NCI-H345 (cell line): ENCODE measurements at places on chromosomes 1 and 21.
A peak's percentile ranks its signal among the peaks of the same experiment; 100 is the strongest.

DNA sequence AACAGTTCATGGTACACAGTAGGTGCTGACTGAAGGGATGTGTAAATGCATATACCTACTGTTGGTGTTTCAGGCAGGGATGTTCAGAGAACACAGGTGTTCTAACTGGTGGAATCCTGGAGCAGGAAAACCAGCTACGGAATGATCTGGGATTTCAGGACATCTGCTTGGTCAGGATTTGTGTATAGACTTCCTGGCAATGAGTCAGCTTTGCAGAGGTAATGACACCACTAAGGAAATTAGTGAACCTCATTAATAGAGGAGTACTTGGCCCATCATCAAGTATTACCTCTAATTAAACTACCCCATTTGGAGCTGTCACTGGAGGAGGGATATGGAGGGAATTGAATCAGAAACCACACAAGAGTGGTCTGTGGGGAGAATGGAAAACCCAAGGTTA, 7.3 kb downstream of the MRPL37 start:
- no peak for DNase-seq

- DNase-seq: no peak
These were observed at the start of gene LBR for GRCh38 chr1:225427235-225428067. Gene LBR, minus strand, starts transcription at chr1:225428038. Its CDS starts 3,963 bp downstream, at chr1:225424075.

- DNase-seq: no peak
These were observed 132.0 kb downstream of the MAP3K21 start for GRCh38 chr1:233459470-233459945.

DNA sequence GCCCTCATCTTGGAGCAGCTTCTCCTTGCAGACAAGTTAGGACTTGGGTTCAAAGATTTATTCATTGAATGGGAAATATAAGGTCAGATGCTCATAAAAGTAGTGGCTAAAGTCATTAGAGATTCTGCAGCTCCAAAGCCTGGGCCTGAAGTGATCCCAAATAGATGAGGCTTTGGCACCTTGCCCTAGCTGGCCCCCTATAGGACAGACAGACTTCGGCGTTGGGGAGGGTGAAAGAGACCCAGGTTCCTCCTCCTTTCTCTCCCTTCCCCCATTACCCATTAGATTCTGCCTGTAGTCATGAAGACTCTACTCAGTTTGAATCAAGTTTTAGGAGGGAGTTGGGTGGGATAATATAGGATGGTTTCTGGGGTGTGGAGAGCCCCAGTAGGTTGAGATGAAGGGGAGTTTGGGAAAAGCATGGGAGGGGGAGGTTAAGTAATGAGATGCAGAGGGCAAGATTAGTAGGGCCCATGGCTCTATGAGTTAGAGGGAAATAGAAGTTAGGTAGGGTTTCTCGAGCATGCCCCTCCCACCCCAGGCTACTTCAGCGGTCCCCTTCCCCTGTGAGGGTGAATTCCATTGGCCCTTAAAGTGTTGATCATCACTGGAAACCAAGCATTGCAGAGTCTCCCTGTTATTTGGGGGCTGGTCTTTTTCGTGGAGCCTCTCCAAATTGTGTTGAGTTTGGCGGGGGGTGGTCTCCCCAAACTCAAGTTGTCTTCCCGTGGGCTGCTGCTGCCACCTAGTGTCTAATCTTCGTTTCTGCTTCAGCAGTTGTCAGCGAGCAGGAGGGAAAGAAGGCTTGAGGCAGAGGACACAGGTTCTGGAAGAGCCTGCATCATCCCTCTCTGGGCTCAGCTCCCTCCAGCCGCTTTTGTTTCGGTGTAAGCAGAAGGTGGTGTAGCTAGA, 2.1 kb upstream of the AHDC1 start:
- peak; percentile 59 for DNase-seq

- no peak for DNase-seq
These were observed 312.9 kb upstream of the RUNX1 start for GRCh38 chr21:35361988-35362387.

- DNase-seq: no peak
These were observed 135.2 kb downstream of the NTPCR start for GRCh38 chr1:233085566-233085965.

DNA sequence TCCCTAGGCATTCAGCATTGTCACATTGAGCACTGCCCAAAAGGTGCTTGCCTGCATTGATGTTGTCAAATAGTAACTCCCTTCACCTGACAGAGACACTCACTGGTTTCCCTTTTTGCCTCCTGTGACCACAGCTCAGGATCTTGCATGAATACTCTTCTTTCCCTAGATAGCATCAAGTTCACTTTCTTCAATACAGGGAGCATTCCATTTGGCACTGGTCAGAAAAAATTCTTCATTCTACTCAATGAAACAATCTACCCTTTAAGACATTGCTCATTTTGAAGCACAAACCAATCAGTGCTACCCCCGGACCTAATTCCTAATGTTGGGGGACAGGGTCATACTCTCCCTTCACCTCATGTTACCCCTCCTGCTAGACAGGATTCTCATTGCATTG, 319.0 kb upstream of the SNX7 start:
- DNase-seq: no peak

DNA sequence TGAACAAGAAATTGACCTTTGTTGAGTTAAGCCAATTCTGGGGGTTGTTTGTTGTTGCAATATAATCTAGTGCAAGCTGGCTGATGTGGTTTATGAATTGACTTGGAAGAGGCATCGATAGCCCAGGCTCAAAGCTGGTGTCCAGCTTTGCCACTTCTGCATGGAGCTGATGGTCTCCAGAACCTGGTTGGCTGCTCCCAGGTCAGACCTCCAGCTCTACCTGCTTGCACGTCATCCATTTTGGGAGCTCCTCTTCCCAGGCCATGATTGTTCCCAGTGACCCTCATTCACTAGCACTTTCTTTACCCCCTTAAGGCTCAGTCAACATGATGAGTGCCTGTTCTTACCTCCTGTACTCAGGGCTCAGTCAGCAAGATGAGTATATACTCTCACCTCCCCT, 5.8 kb upstream of the AJAP1 start:
- no peak for DNase-seq

DNA sequence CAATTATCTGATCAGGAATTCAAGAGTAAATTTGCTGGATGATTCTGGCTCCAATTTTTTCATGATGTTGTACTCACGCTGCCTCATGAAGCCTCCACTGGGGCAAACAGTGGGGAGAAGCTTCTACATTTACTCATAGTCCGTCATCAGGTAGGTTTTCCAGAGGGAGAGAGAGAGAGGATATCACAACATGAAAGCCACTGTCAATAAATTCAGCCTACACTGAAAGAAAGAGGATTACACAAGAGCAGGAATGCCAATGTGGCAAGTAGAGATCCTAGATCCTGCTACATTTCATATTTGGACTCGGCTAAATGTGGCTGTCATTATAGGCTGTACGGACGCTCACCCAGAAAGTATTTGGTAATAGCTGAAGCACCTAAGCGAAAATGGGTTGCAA, 819.9 kb downstream of the BRINP3 start:
- no peak for DNase-seq

DNA sequence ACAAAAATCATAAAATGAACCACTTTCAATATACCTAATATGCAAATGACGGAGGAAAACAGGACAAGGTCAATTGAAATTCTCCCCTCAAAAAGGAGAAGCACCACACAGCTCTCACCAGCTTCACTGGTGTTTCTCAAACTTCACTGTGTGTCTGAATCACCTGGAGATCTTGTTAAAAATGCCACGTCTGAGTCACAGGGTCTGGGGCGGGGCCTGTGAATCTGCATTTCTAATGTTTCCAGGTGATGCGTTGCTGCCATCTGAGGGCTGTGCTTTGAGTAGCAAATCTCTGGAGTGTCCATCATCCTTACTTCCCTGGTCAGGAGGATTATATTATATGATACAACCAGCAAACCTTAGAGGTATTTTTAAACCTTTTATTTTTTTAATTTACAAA, 9.0 kb downstream of the CLDN19 start:
- no peak for DNase-seq

DNA sequence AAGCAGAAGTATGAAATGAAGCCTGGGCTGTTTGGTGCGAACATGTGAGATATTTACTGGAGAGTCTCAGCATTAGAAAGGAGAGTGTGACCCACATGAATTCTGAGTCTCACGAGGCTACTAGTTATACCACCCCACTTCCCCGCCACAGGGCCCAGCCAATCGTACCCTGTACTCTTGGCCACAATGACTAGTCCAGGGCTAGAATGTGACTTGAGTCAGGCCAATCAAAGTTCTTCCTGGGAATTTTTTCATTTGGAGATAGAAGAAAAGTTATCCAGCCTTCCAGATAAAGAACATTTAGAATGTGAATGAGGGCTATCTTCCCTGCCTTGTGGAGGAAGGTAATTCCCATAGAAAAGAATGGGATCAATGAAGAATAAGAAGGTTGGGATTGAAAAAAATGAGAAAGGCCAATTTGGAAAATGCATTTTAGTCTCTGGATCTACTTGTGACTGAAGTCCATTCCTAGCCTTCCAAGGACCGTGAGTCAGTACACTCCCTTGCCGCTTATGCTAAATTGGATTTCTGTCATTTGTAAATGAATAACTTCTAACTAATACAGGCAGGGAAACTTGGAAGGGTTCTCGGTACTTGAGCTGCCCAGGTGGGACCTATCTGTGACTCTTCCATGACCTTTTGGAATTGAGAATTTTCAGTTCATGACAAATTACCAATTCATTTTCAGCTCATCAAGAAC, 12.3 kb upstream of the RIMKLA start:
- DNase-seq: no peak

- DNase-seq: no peak
These were observed 46.2 kb upstream of the PALMD start for GRCh38 chr1:99599678-99600175.

- no peak for DNase-seq
These were observed 13.0 kb upstream of the CLDN19 start for GRCh38 chr1:42753070-42753469.

GRCh38 chr1:98924977-98925376, 79.7 kb downstream of the PLPPR5 start:
- no peak for DNase-seq

- DNase-seq: peak; percentile 22
These were observed 1626.7 kb upstream of the B3GALT2 start for GRCh38 chr1:194813096-194813495.
